CD4-positive, CD25-positive, alpha-beta regulatory T cell (primary cell): ENCODE measurements at places on chromosomes 1 and 21.

GRCh38 chr1:24648919-24649318, 5.8 kb downstream of the SRRM1 start:
- DNase-seq, result no peak

GRCh38 chr1:160159846-160160245, 8.4 kb downstream of the ATP1A4 start:
- no peak for DNase-seq

GRCh38 chr1:41353744-41354143, 7.5 kb upstream of the FOXO6 start:
- no peak for DNase-seq

DNA sequence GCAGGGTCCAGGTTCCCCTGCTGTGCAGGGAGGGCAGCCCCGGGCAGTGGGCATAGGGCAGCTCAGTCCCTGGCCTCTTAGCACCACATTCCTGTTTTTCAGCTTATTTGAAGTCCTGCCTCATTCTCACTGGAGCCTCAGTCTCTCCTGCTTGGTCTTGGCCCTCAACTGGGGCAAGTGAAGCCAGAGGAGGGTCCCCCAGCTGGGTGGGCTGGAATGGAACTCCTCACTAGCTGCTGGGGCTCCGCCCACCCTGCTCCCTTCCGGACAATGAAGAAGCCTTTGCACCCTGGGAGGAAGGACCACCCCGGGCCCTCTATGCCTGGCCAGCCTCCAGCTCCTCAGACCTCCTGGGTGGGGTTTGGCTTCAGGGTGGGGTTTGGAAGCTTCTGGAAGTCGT, 32.8 kb upstream of the LHX4 start:
- DNase-seq, result no peak

GRCh38 chr1:67274623-67275325, 32.9 kb upstream of the IL12RB2 start:
- DNase-seq, result peak; percentile 4

- DNase-seq, result no peak
Measured at GRCh38 chr1:229537894-229538293, 20.6 kb downstream of the ABCB10 start.

DNA sequence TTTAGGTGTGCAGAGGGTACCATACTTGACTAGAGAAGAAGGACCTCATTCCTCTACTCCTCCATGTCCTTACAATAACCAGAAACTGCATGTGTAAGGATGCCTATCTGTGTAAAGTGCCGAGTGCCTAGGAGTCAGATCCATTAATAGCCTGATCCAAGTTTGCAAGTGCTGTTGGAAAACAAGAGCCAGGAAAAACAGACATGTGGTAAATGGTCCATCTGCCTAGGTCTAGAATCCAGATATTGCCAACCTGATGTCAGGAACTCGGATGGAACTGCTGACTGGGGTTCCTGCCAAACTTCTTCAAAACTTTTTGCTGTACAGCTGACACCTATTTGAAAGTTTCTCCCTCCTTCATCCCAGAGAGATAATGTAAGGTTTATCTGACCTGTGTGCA, 239.4 kb upstream of the CAMK1G start:
- no peak for DNase-seq

GRCh38 chr1:147892731-147893214, 9.8 kb upstream of the GJA8 start:
- peak; percentile 13 for DNase-seq

DNA sequence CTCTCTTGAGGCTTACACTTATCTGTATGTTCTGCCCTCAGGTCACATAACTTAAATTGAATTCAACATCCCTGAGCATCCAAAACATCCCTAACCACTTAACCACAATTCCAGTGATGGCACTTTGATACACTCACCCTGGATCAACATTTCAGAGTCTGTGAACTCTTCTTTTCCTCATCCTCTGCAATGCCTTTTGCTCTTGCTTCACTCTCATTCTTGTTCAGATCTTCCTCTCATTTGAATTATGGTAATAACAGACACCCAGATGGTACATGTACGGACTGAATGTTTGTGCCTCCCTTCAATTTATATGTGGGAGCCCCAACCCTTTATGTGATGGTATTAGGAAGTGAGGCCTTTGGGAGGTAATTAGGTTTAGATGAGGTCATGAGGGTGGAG, 33.4 kb downstream of the PTGER3 start:
- DNase-seq, result no peak

GRCh38 chr1:81490614-81491013, 310.1 kb upstream of the ADGRL2 start:
- DNase-seq, result no peak

DNA sequence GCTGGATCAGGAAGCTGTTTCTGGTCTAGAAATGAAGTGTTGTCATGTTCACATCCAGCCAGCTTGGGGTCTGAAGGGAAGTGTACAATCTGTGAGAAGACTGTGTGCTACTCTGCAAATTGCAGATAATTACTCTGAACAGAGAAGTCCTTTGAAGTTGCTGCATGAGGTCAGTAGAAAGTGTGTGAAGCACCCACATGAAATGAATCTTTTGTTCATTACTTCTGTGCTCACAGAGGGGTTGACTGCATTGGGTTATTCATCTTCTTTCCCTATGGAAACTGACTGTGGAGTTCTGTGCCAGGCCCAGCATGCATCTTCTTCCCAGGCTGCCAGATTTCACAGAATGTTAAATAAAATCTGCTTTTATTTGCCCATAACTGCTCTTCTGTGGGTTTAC, 47.1 kb downstream of the CTH start:
- no peak for DNase-seq

DNA sequence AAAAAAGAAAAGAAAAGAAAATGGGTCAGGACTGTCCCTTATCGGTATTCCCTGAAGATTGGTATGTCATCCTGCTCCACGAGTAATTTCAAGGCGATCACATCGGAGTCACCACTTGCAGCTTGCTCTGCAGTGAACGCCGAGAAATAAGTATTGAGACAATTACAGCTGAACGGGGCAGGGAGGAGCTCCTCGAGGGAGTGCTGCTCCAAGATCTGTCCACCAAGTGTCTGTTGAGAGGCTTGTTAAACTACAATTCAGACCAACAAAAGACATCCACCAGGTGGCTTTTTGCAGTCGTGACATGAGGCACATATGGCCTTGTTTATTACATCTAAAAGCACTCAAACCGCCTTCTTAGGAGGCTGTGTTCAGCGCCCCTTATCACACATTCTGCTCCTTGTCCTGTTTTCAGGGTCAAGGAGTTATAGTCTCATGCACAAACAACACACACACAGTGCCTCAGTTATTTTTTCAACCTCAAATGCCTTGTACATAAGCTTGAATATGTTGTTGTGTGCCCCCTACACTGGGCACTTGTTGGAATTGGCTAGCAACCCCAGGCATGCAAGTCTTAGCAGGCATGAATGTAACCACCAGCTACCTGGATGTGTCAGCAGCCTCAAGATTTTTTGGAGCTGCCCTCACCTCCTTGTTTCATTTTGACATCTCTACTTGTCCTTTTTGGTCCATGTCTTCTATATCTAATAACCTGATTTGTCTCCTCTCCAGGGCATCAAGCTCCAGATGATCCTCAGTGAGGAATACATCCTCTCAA, 13.0 kb upstream of the CD48 start:
- no peak for DNase-seq

GRCh38 chr1:50700214-50700613, 259.9 kb downstream of the FAF1 start:
- no peak for DNase-seq

DNA sequence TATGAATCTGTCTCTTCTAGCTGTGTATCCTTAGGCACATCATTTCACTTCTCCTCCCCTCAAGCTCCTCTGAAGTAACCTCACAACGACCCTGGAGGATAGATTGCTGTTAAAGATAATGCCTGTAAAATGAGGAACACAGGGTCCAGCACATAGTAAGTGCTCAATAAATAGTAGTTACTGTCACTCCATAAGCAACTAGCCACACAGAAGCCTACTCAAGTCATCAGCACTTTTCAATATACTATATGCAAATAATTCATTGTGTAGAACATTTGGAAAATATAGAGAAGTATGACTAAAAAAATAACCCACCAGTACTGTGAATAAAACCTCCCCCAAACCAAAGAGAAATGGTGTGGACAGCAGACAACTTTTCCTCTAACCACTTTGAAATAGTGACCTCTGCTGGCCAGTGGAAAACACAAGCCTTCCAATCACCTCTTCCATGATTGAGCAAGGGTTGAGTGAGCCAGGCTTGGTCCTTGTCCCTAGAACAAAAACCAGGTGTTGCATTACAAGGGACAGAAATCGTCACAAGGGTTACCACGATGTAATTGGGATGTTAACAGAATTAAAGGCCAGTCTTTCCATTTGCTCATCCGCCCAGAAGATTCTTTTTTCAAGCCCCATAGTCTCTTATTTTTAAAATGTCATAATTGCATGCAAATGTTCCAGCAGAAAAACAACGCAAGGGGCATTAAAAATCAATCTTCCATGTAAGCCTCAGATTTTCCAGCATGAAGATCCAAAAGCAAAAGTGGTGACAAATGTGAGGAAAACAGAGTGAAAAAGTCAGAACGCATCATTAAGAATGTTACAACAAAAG, 15.7 kb upstream of the GLIS1 start:
- peak; percentile 47 for DNase-seq

GRCh38 chr1:44828841-44829440, 14.1 kb downstream of the PTCH2 start:
- DNase-seq, result no peak

DNA sequence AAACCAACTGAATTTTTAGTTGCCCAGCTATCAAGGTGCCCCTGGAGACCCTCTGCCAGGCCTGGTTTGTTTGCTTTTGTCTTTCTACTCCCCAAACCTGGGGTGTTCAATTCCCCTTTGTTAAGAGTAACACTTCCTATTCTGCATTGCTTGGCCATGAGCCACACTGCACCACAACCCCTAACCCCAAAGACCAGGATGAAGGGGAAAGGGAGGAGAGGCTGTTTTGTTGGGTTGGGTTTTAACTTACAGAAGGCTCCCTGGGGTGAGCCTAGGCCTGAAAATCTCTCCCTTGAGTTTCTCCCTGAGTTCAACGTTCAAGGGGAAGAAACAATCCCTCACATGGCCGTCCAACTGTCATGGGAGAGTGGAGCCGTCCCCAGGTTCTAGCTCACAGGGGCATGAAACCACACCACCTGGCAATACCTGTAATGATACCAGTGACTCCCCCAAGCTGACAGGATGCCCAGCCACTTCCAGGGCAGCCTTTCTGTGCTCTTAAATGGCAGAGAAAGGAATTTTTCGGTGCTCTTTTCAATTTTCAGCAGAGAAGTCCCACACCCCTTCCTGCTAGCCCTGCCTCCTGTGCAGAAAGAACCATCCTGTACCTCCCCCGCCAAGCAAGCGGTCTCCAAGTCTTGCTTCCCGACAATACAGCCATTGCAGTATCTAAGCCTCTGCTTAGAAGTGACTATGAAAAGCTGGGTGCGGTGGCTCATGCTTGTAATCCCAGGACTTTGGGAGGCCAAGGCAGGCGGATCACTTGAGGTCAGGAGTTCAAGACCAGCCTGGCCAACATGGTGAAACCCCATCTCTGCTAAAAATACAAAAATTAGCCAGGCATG, 14.9 kb downstream of the SLC45A3 start:
- DNase-seq, result no peak

DNA sequence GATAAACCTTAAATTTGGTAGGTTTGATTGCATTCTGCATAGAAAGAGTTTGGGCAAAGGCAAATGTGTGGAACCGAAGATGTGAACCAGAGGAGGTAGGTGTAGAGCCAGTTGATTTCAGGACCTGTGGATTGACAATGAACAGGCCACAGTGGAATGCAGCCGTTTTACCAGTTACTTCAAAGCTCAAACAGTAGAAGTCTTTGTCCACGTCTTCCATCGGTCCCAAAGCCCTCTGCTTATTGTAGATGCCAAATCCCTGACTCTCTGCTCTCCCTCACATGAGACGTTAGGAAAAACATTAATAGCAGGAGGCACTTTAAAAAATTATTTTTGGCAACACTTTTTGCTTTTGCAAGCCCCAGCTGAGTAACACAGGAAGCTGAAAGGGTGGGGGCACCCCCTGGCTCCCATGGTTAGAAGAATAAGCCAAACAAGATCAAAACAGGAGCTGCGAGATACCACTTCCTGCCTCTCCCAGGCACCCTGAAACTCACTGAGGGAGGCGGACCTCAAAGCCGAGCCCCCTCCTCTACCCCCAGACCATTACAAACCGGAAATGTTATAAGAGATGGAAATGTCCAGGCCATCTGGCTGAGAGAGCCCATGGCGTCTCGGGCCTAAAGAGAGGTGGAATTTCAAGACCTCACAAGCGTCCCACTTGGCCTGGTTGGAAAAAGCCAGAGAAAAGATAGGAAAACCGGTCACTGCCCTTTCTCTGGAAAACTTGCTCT, 13.5 kb downstream of the TRAF3IP3 start:
- peak; percentile 51 for DNase-seq

DNA sequence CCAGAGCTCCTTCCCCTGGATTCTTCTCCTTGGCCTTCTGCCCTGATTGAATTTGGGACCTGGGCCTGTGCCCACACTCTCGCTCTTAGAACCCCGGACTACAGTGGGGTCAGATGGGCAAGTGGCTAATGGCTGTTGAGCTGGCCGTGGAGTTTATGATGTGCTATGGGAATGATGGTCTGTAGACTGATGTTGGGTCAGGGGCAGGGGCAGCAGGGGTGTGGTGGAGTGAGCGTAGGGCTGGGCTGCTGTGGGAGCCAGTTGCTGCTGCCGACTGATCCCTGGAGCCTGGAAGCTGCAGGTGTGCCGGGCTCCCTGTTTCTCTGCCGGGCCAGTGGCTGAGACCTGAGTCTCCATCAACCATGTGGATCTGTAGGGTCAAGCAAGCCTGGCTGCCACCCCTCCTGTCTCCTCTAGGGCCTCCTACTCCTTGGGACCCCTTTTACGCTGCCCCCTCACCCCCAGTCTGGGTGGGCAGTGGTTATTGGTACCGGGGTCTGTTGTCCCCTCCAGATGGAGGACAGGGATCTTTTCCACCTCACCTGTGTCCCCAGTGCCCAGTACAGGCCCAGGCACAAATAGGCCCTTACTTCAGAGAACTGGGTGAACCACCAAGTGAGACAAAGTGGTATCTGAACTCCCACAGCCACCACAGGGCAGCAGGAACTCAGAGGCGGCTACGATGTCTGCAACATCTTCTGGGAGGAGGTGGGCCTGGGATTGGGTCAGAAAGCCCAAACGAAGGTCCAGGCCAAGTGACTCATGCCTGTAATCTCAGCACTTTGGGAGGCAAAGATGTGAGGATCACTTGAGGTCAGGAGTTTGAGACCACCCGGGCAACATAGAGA, 5.1 kb downstream of the PODN start:
- no peak for DNase-seq

GRCh38 chr1:90046635-90047034, 51.7 kb downstream of the ZNF326 start:
- DNase-seq, result no peak

DNA sequence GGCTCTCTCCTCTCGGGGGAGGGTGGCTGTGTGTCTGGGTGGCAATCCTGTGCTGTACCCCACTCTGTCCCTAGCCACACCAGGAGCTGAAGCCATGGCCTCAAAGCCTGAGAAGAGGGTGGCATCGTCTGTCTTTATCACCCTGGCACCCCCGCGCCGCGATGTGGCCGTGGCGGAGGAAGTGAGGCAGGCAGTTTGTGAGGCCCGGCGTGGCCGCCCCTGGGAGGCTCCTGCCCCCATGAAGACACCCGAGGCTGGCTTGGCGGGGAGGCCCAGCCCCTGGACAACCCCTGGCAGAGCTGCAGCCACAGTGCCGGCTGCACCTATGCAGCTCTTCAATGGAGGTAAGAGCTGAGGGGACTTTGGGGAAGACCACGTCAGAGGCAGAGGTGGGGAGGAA, 6.3 kb downstream of the FBLIM1 start:
- no peak for DNase-seq
